ENCODE measurements at places on chromosomes 2 and 18.
A peak's percentile ranks its signal among the peaks of the same experiment; 100 is the strongest.

DNA sequence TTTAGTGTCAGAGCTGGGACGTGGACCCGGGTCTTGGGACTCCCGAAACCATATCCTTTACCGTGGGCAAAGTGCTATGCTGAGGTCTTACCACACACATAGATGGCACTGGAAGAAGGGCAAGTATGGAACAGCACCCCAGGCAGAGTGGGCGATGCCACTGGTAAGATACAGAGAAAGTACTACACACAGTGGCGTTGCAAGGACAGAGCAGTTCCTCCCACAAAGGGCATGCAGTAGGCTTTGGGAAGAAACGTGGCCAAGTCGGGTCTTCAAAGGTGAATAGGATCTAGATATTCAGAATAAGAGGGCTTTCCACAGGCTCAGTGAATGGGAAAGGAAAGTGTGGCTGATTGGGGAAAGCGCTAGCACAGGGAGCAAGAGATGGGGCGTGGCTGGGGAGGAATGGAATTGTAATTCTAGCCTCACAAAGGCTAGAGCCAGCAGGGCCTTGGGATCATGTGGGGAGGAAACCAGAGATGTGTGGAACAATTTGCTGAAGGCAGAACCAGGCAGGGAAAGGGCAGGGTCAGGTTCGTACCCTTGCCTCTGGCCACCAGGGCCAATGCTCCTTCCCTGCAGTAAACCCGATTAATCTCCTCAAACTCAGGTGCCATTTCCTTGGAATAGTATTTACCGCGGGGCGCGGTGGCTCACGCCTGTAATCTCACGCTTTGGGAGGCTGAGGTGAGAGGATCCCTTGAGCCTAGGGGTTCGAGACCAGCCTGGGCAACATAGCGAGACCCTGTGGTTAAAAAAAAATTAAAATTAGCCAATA is 36.0 kb downstream of the PCBP1 start:
- peak; percentile 24 for DNase-seq

DNA sequence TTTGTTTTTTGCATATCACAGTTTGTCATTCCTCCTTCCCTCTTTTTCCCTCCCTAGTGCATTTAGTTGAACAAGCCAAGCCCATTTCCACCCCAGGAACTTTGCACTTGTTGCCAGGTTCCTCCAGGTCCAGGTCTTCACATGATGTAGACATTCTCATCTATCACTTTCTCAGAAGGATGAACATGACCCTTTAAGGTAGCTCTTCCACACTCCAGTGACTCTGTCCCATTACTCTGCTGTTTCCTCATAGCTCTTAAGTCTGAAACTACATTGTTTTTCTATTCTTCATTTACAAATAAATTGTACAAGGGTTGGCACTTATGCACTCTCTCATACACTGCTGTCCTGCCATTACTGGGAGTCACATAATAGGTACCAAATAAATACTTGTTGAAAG is 6.1 kb downstream of the KYNU start:
- DNase-seq = no peak

DNA sequence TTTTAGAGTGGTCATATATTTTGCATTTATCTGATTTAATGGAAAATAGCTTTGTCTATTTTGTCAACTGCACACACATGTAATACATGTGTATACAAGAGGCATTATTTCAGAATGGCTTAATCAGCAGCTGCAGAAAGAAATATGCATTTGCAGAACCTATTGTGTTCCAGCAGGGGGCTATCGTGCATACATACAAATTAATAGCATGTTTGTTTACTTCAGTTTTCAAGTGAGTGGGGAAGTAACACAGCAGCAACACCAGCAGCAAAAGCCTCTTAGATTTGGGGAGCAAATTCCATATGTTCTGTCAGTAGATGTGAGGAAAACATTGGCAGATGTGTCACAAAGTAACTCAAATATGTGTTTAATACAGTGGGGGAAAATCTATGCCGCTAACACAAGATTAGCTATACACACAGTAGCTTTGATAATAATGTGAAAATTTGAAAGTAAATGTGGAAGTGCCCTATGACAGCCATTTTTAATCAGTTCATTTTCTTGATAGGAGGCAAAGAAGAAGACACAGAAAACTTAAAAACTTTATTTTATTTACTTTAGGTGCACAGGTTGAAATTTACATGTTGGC is 218.1 kb downstream of the WDR7 start:
- DNase-seq = peak; percentile 24

- no peak for DNase-seq
These were observed 307.0 kb upstream of the REG3G start for GRCh38 chr2:78718473-78718872.

GRCh38 chr2:174012347-174013314 is 47.5 kb upstream of the SP3 start:
- DNase-seq = peak; percentile 34

DNA sequence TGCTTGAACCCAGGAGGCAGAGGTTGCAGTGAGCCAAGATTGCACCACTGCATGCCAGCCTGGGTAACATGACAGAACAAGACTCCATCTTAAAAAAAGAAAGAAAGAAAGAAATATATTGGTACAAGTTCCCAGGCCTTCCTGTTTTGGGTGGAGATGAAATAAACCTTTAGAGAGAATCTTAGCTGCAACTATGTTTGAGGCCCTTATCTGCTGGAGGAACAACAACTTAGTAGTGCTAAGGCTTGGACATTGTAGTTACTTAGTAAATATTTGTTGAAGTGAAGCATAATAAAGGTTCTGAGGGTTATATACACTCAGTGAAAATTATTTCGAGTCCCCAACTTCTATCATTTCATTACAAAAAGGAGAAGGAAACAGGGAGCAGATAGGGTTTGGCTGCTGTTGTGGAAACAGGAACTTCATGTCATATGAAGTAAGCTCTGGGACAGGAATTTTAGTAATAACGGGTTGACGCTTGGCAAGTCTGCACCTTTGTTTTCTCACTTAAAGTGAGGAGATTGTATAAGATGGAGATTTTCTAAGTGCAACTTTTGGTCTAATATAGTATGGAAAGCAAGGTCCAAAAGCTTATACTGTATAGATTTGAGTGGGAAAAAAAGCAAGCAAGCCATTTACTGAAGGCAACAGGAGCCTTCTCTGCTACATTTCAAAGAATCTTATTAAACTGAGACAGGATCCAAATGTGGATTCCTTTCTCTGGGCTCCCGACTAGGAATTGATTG is 40.0 kb upstream of the AGPS start:
- DNase-seq = no peak

- DNase-seq = no peak
These were observed 60.9 kb downstream of the AAK1 start for GRCh38 chr2:69582582-69583176.

GRCh38 chr18:6449213-6449612 is 34.5 kb upstream of the L3MBTL4 start:
- DNase-seq = no peak

DNA sequence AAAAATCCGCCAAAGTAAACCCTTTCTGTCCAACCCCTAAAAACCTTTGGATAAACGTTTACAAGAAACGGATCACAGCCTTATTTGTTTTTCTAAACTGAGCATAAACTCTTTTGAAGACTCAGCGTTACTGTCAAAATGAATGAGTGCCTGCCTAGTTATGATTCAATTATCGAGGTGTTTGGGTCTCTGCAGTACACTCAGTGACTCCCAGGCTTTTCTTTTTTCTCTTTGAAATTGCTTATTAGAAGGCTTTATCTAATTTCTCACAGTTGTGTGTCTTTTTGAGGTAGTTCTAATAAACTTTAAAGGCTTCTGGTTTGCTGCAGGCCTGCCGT is 663 bp downstream of the RHBDD1 start:
- peak; percentile 24 for DNase-seq

DNA sequence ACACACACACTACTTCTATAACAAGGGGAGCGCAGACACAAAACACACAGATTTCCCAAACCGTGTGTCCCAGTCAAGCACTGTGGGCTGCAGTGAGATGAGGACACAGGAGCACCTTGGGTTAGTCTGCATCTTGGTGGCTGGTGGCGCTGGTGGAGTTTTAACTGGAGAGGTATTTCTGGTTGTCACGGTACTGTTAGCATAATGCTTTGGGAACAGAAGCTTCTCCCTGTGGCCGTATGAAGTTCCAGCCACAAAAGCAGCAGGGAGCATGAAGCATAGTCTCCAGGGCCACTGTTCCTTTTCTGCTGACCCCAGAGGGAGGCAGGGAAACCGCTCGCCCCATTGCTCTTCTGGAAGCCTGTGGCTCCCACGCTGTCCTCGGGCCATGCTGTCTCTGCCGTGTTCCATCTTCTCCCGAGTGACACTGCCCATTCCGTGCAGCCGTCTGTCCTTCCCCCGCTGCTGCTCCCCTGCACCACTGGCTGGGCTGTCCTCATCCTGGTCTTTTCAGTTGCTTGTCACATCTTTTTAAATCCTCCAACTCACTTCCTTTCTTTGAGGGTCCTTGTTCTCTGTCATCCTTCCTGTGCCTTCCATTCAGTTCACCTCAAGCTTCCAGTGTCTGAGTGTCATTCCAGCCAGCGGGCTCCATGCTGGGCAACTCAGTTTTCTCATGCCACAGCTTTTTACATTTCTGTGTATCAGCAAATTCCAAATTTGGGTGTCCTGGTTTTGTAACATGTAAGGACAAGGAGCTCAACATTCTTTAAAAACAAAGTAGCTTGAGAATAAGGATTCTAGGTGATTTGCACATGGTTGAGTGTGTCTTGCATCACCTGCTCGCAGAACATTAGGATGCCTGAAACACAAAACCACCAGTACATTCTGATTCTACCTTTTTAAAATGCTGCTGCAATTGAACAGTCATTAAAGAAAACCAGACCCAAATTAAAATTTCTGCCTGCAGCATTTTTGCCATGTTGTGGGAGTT is 125.0 kb downstream of the MTCL1 start:
- no peak for DNase-seq

- DNase-seq = no peak
These were observed 243.0 kb downstream of the HNMT start for GRCh38 chr2:138207074-138207930.

- DNase-seq = no peak
These were observed 56.7 kb upstream of the RAB6C start for GRCh38 chr2:129922571-129923264.

Measured in activated CD8-positive, alpha-beta T cell treated with anti-CD3 and anti-CD28 coated beads, Interleukin-2, amount 10 ng/mL, durations not matched to agents 7 days and 5 days (primary cell).